ENCODE measurements at places on chromosomes 1 and 21.

- no peak for DNase-seq
These were observed 13.8 kb downstream of the C1orf185 start for GRCh38 chr1:51115714-51116404.

- no peak for DNase-seq
These were observed 70.0 kb downstream of the PRKAA2 start for GRCh38 chr1:56715156-56715555.

- DNase-seq: no peak
These were observed 479.2 kb downstream of the LTN1 start for GRCh38 chr21:28513428-28513827.

GRCh38 chr1:177132141-177132540, 32.4 kb downstream of the ASTN1 start:
- DNase-seq: no peak

- DNase-seq: no peak
These were observed 33.6 kb upstream of the RNF187 start for GRCh38 chr1:228453614-228454013.

GRCh38 chr1:41520951-41521752, 36.7 kb upstream of the EDN2 start:
- DNase-seq: no peak

- DNase-seq: no peak
These were observed 12.2 kb upstream of the GPR161 start for GRCh38 chr1:168148916-168149315.

DNA sequence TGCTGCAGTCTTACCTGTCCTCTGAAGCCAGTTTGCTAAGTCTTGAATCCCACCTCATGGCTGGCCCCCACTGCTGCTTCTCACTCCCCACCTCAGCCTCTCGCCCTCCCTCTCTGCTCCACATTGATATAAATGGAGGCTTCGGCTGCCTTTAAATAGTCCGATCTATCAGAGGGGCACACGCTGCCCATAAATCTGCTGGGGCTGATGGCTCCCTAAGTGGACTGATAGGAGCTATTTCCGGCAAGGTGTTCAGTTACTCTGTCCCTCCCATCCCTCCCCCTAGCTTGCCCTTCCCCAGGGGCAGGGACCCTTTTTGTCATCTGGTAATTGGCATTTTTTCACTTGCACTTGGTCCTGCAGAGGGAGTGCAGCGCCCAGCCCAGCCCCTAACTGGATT, 108.4 kb downstream of the TMEM53 start:
- DNase-seq: no peak

- DNase-seq: no peak
These were observed 9.0 kb downstream of the DYNLT5 start for GRCh38 chr1:66761221-66761620.

Data from effector memory CD8-positive, alpha-beta T cell (primary cell).